ENCODE measurements at places on chromosomes 16 and 17.

- DNase-seq: no peak
Measured at GRCh38 chr17:63082273-63082861, 116.3 kb downstream of the TANC2 start.

GRCh38 chr17:67266496-67266895, 21.5 kb upstream of the HELZ start:
- DNase-seq: no peak

DNA sequence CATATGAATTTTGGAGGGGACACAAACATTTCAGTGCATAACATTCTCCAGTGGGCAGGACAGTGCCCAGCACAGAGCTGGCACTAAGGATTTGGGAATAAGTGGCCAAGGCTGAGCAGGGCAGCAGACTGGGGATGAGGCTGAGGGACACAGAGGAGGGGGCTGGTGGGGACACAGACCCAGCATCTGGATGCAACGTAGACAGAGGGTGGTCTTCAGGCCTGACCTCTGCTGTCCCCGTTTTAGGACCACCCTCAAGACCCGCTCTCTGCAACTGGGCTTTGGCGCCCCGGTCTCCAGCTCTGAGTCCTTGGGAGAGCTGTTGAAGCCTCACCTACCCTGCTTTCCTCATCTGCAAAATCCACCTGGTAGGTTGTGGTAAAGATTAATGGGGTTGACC, 3.3 kb upstream of the PRSS33 start:
- DNase-seq: no peak

DNA sequence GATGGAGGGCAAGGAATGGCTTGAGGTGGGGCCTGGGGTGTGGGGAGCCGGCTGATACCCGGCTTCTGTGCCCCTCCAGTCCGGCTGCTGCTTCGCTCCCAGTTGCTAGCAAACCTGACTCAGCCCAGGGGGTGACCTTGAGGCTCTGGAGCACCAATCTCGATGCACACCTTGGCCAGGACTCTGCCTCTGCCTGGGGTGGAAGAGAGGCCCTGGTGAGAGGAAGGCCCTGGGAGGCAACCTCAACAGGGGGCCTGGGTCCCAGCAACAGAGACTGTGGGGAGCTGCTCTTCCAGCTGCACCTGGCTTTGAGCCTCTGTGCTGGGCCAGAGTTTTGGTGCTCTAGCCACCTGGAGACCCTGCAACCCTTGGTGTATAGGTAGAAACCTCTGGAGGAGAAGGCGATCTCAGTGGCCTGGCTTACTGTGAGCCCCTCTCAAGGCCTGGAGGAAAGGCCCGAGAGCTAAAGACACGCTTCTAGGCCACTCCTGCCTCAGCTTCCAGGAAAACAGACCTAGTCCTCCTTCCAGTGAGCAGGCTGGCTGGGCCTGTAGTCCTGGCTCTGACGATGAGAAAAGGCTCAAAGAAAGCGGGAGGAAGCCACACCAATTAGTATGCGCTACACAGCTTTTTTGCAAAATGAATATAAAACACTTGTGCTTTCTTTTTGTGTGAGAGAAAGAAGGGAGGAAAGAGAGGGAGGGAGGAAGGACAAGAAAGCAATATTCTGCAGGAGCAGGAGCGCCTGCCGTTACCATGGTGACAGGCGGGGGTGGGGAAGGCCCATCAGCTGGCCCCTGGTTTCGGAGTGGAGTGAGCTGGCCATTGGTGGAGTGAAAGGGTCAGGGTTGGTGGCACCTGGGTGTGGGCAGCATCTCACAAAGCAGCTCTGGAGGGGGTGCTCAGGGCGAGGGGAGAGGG, 51.0 kb downstream of the VAC14 start:
- no peak for DNase-seq

GRCh38 chr17:8997994-8998628, 23.2 kb upstream of the NTN1 start:
- DNase-seq: peak; percentile 80
